Progenitor cell of endocrine pancreas (in vitro differentiated cells): ENCODE measurements at places on chromosomes 12 and 14. TPM values are rescaled to one million over a fixed set of nuclear protein-coding genes. Genes with fewer than 3 reads are reported as not detected.

DBX2 gene
- not detected in 2 replicates for total RNA-seq

RPS6KL1 gene
- total RNA-seq: 3.5 and 5.4 TPM in 2 replicates

NTS gene
- 3.6 and 5.7 TPM in 2 replicates for total RNA-seq

ZCCHC8 gene
- 33.4 and 34.9 TPM in 2 replicates for total RNA-seq

PLEKHD1 gene
- total RNA-seq: 1.5 and 2.0 TPM in 2 replicates

RGS6 gene
- 4.7 and 5.1 TPM in 2 replicates for total RNA-seq

SETD1B gene
- 27.2 and 28.6 TPM in 2 replicates for total RNA-seq

OR6C75 gene
- not detected in 2 replicates for total RNA-seq

METTL3 gene
- total RNA-seq: 82.6 and 82.7 TPM in 2 replicates

RALGAPA1 gene
- total RNA-seq: 57.0 and 58.7 TPM in 2 replicates

GPRC5D gene
- not detected in 2 replicates for total RNA-seq

MANSC4 gene
- 0.40 and 1.1 TPM in 2 replicates for total RNA-seq

DDX54 gene
- total RNA-seq: 61.5 and 66.1 TPM in 2 replicates

TESPA1 gene
- total RNA-seq: not detected in 2 replicates

KLRD1 gene
- 0.20 and 0.48 TPM in 2 replicates for total RNA-seq

EFS gene
- total RNA-seq: 66.8 and 69.6 TPM in 2 replicates
